ENCODE measurements at places on chromosomes 1 and 21.

DNA sequence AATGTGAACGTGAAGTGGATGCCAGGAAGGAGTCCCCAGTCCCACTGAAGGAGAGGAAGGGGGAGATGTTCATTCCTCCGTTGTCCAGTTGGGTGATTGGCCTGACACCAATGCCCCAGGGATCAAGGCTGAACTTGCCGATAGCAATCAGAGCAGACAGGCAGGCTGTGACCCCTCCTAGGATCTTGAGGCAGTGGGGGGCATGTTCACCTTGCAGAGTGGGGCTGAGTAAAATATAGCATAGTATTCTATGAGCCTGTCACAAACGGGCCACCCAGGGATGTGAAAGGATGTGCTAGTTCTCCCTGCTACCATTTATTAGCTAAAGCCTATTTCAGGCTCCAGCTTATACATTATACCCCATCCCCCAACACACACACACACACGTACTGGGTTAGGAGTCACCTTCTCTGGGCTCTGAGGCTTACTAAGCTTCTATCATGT, 80.7 kb upstream of the CD34 start:
- DNase-seq = no peak

DNA sequence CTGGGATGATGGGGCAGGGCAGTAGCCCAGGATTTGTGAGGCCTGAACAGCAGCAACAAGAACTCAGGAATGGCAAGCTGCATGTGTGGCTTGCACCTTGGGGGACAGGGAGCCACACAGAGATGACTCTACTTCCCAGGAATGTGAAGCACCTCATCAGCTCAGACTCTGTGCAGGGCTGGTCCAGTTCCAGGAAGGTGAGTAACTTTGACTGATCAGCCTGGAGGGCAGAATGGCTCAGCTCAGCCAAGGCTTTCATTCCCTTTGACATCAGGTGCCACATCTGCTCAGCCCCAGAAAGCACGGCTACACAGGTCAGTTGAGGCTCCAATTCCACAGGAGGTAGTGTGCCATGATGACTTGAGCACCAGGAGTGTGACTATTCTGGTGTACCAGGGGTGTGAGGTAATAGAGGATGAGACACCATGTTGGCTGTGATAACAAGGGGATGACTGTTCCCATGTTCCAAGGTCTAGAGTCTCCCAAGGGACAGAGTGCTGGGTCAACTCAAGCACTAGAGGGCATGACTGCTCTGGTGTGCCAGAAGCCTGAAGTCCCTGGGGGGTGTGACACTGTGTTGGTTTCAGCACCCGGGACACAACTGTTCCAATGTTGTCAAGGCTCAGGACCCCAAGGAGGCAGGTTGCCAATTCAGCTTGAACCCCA, 625.8 kb upstream of the ADGRL2 start:
- no peak for DNase-seq

DNA sequence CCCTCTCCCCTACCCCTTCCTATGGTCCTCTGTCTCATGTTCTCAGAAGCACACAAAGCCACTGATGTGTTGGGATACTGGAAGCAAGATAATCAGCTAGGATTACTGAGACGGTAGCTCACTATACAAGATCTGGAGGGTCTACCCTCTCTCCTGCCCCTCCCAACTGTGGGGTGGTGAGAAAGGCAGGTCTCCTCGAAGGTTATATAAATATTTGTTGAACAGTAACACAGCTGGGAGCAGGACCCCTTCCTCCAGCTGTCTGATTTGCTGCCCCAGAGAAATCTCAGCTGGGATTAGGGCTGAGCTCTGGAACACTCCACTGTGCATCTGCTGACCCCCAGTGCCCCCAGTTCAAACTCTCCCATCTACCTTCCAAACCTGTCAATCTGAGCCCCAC, 94.2 kb upstream of the IPO9 start:
- no peak for DNase-seq

DNA sequence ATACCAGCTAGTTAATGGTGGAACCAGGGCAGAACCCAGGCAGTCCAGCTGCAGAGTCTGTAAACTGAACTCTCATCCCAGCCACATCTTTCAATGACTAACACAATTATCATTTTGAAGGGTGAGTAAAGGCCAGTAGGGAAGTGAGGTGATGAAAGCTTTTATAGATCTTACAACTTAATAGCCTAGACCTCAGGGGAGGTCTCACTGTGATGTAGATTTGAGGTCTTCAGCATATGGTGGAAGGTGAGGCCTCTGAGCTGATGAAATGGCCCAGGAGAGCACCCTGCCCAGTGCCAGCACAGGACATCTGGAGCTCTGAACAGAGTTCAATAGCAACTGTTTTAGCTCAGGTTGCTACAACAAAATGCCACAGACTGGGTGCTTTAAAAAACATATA, 44.8 kb upstream of the POU2F1 start:
- no peak for DNase-seq

DNA sequence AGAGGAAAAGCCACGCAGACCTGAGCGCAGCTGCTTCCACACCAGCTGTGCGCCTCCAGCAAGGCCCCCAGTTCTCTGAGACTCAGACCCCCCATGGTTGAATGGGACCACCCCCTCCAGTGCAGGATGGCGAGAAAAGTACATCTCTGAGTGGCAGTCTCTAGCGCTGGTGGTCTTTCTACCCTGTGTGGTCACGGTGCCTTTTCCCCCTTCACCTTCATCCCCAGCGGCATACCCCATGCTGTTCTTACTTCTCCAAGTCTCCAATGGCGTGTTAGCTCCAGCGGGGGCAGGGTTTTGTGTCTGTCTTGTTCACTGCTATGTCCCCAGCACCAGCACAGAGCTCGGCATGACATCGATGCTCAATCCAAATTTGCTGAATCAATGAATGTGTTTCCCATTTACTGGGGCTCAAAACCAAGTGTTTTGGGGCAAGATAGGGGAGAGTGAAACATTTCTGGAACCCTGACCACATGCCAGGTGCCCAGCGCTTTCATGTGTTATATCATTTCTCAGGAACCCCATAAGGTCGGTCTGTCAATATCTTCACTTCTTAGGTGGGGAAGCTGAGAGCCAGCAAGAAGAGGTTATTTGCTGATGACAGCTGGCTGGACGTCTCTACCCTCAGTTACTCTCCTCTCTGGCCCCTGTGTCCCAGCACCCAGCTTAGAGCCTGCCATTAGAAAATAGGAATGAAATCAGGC, 959 bp upstream of the SDC3 start:
- DNase-seq = no peak

Measured in NCI-H2227 treated with DMSO at 0.1 percent for 48 hours (cell line).